DMS79 treated with DMSO at 0.1 percent for 48 hours (cell line): ENCODE measurements at places on chromosomes 3 and 15.

GRCh38 chr15:100968050-100968966, 49.2 kb downstream of the LRRK1 start:
- DNase-seq = no peak

- DNase-seq = peak; percentile 12
These were observed 49.1 kb downstream of the NEK11 start for GRCh38 chr3:131075632-131076328.

DNA sequence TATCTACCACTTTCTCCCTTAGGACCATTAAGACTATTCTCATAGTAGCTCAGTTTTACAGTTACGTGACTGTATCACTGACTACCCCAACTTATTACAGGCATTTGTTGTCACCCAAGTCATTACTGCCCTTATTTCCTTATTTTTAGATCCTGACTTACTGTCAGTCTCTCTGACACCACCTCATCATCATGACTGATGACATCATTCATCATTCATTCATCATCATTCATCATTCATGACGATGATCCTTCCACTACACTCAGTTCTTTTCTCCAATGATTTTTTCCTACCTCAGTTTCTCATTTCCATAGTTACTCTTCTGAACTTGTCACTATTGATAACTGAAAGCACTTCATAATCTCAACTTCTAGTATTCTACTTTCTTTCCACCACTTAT, 83.8 kb downstream of the ADAM10 start:
- DNase-seq = no peak

GRCh38 chr15:25829073-25829472, 34.1 kb downstream of the ATP10A start:
- DNase-seq = no peak

DNA sequence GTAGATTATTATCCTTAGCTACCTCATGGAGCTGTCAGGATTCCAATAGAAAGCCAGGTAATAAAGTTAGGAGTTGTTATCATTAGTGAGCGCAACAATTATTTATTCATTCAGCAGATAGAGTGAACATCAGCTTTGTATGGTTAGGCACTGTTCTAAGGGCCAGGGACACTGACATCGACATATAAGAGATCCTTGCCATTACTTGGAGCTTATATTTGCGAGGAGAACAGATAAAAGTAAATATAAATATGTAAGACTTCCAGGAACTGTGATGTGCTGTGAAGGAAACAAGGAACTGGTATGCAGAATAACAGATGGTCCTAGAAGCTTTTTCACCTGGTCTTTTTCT, 473 bp downstream of the LSM3 start:
- DNase-seq = no peak

GRCh38 chr15:26711445-26711844, 61.4 kb downstream of the GABRB3 start:
- no peak for DNase-seq

GRCh38 chr3:184174646-184175492, at the start of gene AP2M1:
Gene AP2M1, plus strand, starts transcription at chr3:184174855. Its CDS starts 2,139 bp downstream, at chr3:184176994.
- peak; percentile 99 for DNase-seq

- no peak for DNase-seq
These were observed 52.7 kb downstream of the RAD54L2 start for GRCh38 chr3:51591231-51591630.

GRCh38 chr15:38254051-38254883, 1.6 kb downstream of the SPRED1 start:
- DNase-seq = peak; percentile 18

DNA sequence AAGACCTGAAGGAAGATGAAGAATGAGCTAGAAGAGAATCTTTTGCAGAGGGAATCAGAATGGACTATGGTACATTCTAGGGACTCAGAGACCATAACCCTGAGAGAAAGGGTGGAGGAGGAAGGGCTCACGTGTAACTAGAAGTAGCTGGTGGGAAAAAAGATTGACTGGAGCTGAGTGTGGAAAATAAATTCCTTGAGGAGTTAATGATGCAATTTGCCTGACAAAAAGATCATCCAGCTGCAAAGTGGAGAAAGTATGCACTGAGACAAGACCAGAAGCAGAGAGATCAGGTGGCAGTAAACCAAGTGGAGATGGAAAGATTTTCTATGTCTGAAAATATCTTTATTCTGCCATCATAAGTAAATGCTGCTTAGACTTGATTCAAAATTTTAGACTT, 52.9 kb upstream of the TBL1XR1 start:
- DNase-seq = no peak
